CD4-positive, alpha-beta T cell treated with Interleukin-4 for 1 hour (primary cell): ENCODE measurements at places on chromosomes 7 and 10.

DNA sequence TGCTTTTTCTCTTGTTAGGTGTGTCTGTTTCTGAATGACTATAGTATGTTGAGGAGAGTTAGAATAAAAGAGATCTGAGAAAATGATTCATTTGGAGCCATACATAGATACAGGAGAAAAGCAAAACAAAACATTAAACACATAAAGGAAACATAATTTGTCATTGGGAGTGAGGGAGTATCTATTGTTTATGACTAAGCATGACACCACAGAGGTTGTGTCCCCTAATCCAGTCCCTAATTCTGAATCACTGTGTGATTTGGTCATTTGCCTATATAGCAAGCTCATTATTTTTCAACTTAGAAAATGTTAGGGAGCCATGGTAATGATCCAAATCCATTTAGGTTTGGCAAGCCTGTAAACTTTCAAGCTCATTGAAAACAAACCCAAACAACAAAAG lies 132.3 kb upstream of the BMPER start:
- DNase-seq: no peak

- DNase-seq: no peak
Measured at GRCh38 chr10:16652154-16652553, 130.5 kb upstream of the C1QL3 start.

- no peak for DNase-seq
Measured at GRCh38 chr10:104016661-104017060, 49.7 kb downstream of the SLK start.

GRCh38 chr7:137657476-137658189 lies 189.1 kb downstream of the DGKI start:
- no peak for DNase-seq

DNA sequence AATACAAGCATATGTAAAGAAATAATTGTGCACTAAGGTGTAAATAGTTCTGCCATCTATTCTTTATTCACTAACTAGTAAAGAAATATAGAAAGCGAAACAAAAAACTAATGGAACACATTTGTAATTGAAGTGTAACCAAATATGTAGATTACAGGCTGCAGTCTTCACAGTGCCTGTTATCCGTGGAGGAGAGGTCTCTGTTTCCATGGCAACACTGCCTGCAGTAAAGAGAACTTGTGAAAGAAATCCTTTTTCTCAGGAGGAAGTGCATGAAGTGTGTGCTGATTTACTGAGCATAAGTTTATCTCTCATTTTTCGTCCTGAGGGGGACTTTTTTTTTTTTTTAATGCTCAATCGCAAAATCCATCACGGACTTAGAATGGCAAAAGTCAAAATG lies 102.5 kb downstream of the APBB1IP start:
- DNase-seq: no peak

DNA sequence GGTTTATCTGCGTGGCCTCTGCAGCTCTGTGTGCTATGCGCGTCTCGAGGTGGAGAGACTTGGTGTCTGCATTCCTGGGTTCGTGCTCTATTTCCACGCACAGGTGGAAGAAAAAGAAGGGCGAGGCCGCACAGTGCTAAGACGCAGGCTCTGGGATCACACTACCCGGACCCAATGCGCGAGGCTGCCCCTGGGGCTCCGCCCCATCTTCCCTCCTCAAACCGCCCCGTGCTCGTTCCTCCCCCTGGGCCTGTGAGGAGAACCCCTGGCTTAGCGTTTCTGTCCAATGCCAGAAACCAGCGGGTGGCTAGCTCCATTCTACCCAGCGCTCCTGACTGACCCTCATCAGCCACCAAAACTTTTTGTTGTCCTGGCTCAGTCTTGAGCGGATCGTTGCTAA lies 143.1 kb downstream of the DYNC2I1 start:
- no peak for DNase-seq
